ENCODE measurements at places on chromosomes 12 and 14.

DNA sequence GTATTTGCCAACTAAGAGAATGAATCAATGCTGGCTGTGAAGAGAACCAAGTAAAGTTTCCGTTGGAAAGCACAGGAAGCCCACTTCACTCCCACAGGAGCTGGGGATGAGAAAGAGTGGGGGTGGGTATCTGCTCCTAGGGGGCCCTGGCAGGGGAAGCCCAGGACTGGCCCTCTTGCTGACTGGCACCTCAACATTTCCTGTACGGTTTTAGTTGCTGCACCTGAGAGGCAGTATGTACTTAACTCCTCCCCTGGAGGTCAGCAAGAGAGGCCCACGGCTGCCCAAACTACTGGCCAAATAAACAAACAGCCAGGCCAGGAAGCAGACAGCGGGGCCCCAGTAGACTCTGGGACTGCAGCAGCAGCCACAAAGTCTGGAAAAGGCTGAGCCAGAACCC, 33.8 kb upstream of the VWF start:
- no peak for DNase-seq

GRCh38 chr12:5783289-5783920, 161.7 kb downstream of the ANO2 start:
- no peak for DNase-seq

DNA sequence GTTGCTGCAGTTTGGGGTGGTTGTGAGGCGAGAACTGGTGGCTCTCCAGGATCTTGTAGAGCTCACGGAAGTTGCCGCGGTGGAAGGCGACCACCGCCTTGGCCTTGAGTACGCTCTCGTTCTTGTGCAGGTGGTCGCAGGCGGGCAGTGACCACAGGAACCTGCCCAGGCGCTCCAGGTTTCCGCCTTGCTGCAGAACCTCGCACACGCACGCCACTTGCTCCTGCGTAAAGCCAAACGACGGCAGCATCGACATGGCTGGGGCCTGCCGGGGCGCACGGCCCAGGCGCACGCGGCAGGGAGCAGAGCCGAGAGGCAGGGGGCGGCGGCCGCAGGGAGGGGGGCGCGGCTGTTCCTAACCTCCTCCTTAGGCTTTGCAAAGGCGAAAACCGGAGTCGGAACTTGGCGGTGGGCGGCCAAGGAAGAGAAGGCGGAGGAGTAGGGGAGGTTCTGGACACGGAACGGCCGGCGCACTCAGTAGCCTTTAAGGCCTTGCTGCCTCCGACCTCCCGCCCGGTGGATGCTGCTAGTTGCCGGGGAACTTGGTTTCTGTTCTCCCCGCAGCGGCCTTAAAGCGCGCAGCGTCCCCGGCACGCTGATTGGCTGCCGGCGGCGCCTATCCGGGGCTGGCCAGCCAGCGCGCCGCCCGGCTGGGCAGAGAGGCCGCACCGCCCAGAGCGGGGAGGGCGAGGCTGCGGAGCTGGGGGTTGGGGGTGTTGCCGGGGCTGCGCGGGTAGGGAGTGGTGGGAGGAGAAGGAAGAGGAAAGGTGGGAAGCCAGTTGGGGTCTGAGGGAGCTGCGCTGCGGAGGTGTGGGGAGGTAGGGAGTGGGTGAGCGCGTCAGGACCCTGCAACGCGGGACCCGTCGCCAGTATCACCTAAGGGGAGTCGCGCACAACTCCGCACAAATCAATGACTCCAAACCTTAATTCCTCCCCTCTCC, at the start of gene SIX1:
Gene SIX1 (minus strand): TSS at position 544 of the 941 bp plus-strand sequence. CDS start 288 bp downstream, at position 256.
- peak; percentile 83 for DNase-seq

DNA sequence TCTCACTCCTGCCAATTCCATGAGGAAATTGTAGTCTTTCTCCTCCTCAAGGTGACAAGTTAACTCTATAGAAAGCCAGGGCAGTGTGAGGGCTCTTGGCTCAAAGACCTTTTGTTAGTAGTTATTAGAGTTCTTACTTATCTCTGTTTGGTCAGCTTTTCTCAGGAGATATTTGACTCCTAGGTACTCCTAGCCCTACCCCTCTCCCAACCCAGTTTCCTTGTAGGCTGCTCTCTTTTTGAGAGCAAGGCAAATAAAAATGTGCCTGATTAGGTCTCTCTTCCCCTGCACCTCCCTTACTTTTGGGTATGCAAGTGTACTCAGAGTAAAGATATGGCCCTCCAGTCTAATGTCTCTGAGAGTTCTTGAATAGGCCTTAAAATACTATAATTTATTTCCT, 23.8 kb downstream of the BTG1 start:
- no peak for DNase-seq

DNA sequence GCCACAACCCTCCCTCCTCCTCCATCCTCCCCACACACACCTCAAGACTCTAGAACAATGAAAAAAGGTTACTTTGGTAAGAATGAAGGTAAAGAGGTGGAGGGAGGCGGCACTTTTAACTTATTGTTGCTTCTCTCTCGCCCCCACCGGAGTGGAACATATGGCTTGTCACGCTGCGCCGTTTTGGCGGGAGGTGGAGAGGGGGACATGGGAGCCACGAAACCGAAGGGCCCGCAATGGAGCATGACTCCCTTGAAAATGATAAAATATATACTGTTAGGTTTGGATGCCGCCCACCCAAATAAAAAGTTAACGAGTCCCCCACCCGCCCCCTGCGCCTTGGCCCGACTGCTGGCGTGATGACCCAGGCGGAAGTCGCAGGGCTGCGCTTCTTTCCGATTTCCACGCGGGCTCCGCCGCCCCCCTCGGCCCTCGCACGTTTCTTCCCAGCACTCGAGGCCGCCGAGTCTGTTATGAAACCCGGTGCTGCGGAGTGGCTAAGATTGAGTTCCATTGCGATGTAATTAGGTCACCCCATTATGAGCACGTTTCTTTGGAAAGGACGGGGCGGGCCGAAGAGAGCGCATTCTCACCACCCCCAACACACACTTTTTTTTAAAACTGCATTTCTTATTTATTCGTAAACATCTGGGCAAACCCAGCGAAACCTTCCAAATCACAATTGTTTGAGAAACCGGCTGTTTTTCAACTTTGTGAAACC, 1.4 kb upstream of the ZFP36L1 start:
- DNase-seq: no peak

DNA sequence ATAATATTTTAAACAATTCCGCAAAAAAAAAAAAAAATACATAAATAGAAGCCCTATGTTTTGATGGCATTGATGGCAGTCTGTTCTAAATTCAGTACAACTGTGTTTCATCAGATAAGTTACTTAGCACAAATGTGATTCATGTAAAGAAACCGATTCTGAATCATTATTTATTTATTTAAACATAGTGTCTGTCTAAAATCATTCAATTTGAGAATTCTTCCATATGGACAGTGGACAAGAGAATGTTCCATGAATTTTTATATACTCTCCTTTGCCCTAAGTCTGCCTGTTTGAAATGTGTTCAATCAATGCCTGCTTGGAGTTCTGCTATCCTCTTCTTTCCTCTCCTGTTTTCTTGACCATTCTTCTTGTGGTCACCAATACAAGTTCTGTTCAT, 126.5 kb downstream of the PDE3A start:
- no peak for DNase-seq

GRCh38 chr12:43979450-43979849, 143.6 kb downstream of the TMEM117 start:
- no peak for DNase-seq

- DNase-seq: no peak
Observed at GRCh38 chr12:7934091-7934888, 1.7 kb downstream of the SLC2A3 start.

DNA sequence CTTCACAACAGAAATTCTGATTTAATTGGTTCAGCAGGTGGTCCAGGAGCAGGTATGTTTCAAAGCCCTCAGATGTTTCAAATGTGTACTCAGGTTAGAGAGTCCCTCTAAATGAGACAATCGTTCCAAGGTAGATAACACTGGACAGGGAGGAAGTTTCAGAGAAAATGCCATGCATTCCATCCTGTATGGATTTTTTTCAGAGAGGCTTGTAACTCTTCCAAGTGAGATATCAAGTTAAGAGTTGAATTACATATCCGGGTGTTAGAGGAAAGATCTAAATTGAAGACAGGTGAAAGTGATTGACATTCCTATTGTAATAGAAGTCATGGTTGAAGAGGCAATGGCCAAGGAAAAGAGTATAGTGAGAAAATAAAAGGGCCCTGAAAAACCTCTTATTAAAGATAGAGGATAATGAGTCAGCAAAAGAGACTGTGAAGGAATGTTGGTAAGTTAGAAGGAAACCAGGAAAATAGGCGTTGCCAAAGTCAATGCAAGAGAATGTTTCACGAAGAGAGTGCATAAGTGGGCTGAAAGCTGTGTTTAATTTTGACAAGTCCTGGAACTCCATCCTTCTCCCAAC, 105.8 kb downstream of the BMP4 start:
- DNase-seq: no peak

- no peak for DNase-seq
Observed at GRCh38 chr12:62621101-62621638, 154.5 kb downstream of the MON2 start.

GRCh38 chr14:35386673-35387125, 17.9 kb downstream of the NFKBIA start:
- DNase-seq: no peak

- DNase-seq: no peak
Observed at GRCh38 chr14:100777818-100778525, 47.9 kb upstream of the MEG3 start.

GRCh38 chr14:95184413-95184790, 27.1 kb upstream of the DICER1 start:
- DNase-seq: no peak

- DNase-seq: peak; percentile 82
Observed at GRCh38 chr12:88298761-88299242, 156.7 kb downstream of the TMTC3 start.

DNA sequence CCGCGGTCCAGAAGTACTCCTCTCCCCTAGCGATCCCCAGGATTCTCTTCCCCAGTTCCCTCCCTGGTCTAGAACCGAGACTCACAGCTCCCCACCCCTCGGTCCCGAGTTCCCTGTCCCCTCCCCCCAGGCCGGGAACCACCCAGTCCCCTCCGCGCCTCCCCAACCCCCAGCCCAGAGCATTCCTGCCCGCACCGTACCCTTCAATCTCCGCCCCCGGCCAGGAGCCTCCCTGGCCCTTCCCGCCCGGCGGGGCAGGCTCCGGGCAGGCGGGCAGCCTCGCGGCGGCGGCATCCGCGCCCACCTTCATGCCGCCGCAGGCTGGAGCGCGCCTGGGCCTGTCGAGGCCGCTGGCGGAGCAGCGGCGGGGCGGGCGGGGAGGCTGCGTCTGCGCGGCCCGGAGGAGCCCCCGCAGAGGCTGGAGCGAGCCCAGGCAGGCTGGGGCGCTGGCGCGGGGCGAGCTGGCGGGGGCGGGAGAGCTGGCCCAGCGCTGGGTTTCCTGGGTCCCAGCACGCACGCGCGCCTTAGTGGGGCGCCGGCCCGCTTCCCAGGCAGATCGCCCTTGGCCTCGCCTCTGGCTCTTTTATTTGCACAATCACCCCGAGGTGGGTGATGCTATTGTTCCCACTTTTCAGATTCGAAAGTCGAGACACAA, 22.2 kb upstream of the GPR132 start:
- peak; percentile 60 for DNase-seq

DNA sequence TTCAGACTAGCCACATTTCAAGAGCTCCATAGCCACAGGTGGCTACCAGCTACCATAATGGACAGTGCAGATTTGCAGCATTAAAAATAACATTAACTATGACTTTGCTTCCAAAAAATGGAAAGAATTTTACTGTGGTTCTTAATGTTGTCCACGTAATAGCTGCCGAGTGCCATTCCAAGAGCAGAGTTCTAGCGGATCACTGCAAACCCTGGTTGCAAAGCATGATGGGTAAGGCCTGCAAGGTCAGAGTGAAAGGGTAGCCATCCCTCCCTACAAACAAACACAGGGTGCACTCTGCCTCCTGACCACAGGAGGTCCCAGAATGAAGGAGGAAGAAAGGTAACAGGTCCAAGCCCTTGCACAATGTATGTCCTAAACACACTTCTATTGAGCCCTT, 157.6 kb downstream of the DPF3 start:
- DNase-seq: no peak

DNA sequence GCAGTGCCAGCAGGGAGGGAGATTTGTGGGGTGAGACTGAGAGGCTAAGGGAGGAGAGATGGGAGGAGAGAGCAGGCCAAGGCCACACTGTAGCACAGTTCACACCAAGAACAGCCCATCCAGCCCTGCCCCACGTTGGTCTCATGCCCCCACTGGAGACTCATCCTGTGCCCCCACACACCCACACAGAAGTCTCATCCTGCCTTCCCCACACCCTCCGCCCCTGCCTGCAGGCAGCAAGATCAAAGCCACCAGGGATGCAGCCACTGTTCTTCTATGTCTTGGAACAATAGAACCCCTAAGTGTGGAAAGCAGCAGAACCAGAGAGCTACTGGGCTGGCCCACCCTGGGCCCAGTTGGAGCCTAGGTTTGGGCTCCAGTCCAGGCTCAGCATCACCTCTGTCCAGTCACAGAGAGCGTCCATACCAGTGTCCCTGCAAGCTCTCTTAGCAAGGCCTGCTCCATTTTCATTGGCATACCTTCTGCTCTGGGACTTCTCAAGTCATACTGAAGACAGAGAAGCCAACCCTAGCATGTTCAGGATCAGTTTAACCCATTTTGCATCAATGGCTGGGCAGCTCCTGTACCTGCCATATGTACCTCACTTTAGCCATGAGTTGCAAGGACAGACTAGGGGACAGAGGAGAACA, 31.7 kb upstream of the HDAC7 start:
- DNase-seq: no peak

GRCh38 chr12:83536496-83536895, 849.8 kb downstream of the TMTC2 start:
- no peak for DNase-seq

- DNase-seq: no peak
Observed at GRCh38 chr12:88518863-88519403, 61.3 kb downstream of the KITLG start.

- no peak for DNase-seq
Observed at GRCh38 chr14:32764131-32764530, 174.5 kb upstream of the NPAS3 start.

DNA sequence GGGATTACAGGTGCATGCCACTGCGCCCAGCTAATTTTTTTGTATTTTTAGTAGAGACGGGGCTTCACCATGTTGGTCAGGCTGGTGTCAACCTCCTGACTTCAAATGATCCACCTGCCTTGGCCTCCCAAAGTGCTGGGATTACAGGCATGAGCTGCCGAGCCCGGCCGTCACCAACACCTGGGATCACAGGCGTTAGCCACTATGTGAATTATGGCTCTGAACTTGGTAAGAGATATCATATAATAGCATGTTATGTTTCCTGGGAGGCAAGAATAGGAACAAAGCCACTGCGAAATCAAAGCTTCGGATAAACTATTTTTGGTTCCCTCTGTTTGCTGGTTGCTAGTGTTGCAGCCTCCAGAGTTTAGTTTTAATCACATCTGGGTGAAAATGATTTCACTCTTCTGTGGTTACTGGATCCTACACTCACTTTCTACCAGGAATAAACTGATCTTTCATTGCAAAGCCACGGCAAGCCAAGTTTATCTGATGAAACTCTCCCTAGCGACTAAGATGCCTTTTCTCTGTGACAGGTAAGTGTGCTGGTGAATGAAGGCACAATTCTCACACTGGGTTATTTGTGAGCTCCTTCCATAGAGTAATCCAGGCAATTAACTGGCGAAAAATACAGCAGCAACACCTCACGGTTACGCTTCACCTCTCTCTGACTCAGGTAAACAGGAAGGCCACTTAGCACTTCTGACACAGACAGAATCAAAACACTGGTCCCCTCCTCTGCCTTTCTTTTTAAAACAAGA, 16.7 kb downstream of the SNRNP35 start:
- DNase-seq: no peak
